ENCODE measurements at places on chromosomes 6 and 20.
A peak's percentile ranks its signal among the peaks of the same experiment; 100 is the strongest.

DNA sequence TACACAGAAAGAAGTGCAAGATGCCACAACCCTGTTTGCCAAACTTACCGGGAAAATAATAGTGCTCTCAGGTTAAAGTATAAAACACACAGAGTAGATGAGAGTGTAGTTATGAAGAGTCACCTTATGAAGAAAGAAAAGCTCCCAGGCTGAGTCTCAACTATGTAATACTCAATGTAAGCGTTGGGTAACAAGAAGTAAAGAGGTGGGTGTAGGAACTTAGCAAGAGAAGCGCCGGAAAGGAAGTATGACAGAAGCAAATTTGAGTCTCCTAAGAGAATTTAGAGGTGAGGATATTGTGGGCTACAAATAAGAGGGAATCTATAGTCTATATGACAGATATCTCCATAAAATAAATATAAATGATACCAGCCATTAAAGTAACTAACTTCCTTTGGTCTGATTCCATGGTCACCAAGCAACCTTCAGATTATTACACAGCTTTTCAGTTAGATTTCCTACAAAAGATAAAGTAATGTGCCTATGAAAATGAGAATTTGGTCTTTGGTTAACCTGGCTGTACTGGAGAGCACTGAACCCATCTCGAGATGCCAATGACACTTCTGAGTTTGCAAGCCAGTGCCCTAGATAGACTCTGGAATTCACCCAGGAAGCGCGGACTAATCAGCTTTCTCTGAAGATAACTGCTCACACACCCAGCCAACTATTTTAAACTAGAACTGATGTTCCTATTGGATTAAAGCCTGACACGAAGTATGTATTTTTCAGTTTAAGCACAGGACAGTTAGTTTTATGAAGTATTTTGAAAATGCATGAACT, 1.8 kb downstream of the TUBE1 start:
- no peak for DNase-seq

DNA sequence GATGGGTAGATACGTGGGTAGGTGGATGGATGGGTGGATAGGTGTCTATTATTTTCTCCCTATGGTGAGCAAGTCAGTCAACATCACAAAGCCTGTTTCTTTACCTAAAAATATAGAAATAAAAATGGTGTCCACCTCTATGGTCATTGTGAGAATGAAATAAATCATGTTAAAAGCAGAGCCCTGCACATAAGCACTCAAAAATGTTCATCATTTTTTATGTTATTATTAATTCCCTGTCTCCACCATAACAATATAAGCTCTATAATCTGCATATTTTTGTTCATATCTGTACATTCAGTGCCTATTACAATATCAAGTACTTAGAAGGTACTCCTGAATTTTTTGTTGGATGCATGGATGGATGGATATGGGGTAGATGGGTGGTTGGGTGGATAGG, 177.6 kb downstream of the ZMYND8 start:
- no peak for DNase-seq

DNA sequence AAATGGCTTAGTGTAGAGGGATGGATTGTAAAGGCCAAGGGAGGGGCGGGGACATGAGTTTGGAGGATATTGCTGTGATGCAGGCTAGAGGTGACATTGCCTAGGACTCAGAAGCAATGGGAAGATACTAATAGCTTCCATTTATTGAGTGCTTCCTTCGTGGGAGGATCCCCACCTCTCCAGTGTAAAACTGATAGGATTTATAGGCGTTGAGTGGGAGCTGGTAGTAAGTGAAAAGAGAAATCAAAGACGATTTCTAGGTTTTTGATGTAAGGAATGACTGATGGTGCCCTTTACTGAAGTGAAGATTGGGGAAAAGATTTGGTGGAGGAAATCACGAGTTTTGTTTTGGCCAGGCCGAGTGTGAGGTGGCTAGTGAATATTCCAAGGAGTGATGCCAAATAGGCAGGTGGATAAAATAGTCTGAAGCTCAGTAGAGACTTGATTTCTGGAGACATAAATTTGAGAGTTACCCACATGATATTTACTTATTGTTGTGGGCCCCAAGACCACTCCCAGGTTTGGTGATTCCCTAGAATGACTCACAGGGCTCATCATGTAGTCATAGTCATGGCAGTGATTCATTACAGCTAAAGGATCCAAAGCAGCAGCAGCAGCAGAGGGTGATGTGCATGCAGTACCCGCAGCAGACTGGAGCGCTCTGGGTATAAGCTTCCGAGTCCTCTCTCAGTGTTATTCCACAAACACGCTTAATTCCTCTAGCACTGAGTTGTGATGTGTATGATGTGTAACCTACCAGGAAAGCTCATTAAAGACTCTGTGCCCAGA, 10.2 kb downstream of the RPRD1B start:
- no peak for DNase-seq

GRCh38 chr6:115830895-115831294, 229.8 kb downstream of the FRK start:
- no peak for DNase-seq

GRCh38 chr6:108707328-108707976, 140.8 kb upstream of the ARMC2 start:
- no peak for DNase-seq

- DNase-seq: no peak
These were observed 186.2 kb downstream of the ERMARD start for GRCh38 chr6:169937389-169938261.

DNA sequence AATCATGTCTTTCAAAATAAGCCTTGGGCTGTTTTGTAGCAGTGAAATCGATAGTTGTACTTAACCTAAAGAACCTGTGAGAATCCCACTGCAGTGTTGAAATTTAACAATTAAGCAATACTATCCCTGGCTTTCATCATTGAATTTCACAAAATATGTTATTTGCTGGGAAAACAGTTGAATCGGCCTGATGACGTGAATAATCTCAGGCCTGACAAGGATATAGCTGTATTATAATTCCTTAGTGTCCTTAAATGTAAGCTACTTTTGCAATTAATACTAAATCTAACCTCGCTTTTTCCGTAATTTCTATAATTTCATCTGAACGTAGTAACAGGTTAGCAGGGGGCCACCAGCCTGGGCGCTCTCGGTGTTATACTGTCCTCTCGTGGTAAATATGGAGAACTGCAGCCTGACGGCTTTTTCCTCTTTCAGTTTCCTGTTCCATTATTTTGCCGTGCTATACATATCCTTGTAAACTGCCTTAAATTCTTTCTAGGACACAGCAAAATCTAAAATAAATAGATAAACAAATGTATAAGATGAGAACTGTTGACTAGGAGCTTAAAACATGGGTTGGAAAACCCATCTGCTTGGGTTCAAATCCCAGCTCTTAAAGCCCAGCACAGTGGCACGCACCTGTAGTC, 24.0 kb downstream of the MTFR2 start:
- DNase-seq: peak; percentile 23

DNA sequence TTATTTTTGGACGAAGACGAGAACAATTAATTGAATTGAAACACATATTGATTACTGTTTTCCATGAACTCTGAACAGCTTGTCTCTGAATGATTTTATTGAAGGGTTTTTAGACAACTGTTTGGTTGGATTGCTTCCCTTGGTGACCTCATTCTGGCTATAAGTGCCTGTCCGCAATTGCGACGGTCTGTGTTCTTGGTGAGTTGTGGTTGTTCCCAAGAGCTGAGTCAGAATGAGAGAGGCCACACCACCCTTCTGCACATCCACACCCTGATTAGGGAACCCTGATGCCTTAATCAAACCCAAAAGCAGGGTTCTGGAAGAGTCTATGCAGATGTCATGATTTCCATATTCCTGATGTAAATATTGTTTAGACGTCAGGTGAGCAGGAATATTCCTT, 747.0 kb downstream of the PTPRT start:
- no peak for DNase-seq

DNA sequence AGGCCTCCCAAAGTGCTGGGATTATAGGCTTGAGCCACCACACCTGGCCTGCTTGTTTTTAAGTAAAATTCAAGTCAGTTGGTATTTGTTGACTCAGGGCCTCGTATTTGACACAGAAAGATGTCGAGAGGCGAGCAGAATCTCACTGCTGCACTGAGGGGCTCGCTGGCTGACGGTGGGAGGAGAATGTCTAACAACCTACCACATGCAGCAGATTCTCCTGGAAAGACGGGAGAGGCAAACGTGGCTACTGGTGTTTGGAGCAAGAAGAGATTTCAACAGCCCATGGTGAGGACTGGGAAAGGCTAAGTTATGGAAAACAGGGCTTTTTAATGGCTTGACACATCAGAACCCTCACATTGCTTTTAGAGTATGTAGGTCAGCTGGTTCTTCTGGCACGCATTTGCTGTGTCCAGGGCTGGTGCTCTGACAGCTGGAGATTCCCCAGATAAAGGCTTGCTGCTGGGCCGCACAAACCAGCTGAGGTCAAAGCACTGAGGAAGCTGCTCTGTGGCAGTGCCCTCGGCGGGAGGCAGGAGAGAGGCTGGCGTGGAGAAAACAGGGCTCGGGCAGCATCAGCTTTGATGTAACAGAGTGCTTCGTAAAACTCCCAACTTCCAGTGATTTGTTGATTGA, 84.2 kb upstream of the FRMD1 start:
- no peak for DNase-seq

- DNase-seq: no peak
These were observed 203.7 kb downstream of the TBX18 start for GRCh38 chr6:84560436-84561390.

DNA sequence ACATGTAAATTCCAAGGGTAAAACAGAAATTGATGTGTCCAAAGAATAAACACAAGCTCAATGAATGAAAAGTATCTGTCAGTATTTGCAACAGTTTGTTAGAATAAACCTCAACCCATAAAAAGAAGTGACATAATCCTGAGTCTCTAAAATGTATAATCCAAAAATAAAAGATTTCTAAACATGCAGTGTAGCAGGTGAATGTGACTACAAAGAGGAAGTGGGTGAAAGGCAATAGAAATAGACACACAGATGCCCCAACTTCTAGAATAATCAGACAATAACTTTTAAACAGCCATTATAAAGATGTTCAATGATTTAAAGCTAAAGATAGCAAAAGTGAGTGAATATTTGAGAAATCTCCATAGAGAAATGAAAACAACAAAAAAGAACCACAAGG, 1009.2 kb upstream of the GJE1 start:
- DNase-seq: no peak

DNA sequence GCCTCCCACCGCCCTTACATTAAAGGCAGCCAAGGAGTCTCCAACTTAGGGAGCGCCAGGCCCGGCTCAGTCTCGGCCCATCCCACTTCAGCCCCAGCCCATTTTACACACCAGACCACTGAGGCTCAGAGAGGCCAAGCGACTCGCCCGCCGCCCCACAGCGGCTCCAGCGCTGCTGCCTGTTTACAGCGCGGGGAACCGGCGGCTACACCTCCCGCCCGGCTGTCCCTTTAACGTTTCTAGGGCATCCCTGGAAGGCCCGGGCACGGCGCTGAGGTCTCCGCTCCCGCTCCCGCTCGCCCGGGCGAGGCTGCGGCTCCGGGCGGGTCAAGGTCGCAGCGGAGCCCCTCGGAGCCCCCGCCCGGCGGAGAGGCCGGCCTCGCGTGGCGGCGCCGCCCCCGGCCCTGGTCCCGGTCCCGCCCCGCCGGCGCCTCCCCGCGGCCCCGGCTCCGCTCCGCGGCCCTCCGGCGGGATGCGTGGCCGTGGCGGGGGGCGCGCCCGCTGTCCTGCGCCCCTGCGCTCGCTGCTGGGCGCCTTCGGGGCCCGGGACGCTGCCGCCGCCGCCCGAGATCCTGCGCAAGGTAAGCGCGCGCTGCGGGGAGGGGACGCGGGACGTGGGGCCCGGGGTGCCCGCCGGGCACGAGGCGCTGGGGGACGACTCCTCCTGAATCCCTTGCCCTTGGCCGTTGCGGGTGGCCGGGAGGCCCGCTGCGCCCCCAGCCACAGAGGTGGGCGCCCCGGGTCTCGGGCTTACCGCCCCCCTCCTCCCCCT, 27.1 kb upstream of the PHACTR3 start:
- DNase-seq: no peak

- DNase-seq: no peak
These were observed 110.7 kb downstream of the DACT2 start for GRCh38 chr6:168208854-168209253.

DNA sequence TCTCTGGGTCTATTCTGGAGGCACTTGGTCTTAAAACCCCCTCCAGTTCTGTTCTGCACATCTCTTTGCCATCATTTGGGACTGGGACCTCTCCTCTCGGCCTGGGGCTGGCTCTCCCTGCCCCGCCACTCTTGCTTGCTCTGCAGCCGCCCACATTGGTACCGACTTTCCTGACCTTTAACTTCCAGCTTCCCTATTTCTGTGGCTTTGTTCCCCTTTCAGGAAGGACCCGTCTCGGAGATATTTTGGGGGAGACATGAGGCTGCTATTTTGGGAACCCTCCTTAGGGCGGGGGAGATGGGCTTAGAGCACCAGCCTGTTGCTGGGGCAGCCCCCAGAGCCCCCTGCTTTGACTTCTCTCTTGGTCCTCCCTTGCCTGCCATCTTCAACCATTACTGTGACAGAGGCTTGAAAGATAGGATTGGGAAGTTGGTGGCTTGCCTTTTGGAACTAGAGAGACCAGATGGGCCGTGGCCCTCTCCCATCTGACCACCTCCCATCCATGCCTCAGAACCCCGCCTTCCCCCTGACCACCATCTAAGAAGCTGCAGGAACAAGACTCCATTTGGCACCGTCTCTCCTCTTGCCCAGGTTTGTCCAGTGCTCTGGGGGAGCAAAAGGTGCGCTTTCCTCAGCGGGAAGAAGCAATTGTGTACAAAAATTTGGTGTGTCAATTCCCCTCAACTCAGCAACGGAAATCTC, 914 bp downstream of the TREM2 start:
- DNase-seq: no peak

DNA sequence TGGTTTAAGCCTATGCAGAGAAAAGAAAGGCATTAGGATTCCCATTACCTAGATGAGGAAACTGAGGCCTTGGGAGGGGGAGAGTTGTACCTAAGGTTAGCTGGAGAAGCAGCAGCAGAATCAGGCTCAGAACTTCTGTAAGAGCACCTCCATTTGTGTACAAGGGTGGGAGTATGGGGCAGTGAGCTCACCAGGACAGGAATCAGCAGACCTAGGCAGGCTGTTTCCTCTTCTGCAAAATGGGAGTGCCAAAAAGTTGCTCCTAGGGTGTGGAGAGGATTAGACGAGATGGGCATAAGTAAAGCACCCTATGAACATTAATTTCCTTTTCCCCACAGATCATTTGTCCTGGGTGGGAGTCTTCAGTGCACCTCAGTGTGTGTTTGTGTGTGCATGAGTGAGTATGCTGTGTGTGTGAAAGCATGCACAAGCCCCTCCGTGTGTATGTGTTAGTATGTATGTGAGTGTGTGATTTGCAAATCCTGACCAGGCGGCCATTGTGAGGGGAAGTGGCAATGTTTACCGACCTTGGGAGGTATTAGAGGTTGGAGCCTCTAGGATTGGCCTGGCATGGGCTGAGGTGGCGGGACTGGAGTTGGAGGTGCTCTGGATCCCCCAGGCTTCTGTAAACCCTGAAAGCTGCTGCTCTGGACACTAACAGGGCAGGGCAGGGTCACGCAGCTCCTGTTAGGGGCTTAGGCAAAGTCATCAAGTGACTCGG, 78.8 kb downstream of the VEGFA start:
- no peak for DNase-seq

DNA sequence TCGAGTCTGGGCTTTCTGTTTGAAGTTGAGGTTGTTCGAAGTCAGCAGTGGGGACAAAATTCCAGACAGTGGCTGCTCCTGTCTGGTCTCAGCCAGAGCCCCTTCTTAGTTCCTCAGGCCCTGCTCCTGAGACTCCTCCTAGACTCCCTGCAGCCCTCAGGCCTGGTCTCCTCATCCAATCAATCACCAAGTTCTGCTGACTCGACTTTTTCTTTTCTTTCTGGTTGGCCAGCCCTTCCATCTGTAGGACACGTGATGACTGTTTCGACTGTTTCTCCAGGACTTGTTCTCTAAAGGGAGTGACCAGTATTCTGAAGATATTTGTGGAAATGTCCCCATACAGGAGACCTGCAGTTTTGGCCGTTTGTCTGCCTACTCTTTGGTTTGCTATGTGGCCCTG, 19.5 kb downstream of the PPP1R3G start:
- DNase-seq: no peak
